ENCODE measurements at places on chromosomes 3 and 15. TPM values are rescaled to one million over a fixed set of nuclear protein-coding genes. Genes with fewer than 3 reads are reported as not detected.

DNAH12 gene
- polyA plus RNA-seq, result 0.02 TPM

MYL3 gene
- polyA plus RNA-seq, result not detected

GOLGA8N gene
- 0.26 TPM for polyA plus RNA-seq

MYO5C gene
- 1.2 TPM for polyA plus RNA-seq

SLC24A5 gene
- not detected for polyA plus RNA-seq

PLA1A gene
- not detected for polyA plus RNA-seq

CP gene
- polyA plus RNA-seq, result not detected

CCR9 gene
- polyA plus RNA-seq, result not detected

GCNT3 gene
- 0.18 TPM for polyA plus RNA-seq

CACNA2D3 gene
- polyA plus RNA-seq, result 0.05 TPM

STAB1 gene
- polyA plus RNA-seq, result 0.02 TPM

GREM1 gene
- 0.03 TPM for polyA plus RNA-seq

DCP1A gene
- polyA plus RNA-seq, result 14.1 TPM

CADM2 gene
- not detected for polyA plus RNA-seq

SNURF gene
- polyA plus RNA-seq, result 7.6 TPM

TMC3 gene
- not detected for polyA plus RNA-seq

GRK7 gene
- not detected for polyA plus RNA-seq

CTSH gene
- polyA plus RNA-seq, result 33.6 TPM
